ENCODE measurements at places on chromosomes 2 and 18. TPM values are rescaled to one million over a fixed set of nuclear protein-coding genes. Genes with fewer than 3 reads are reported as not detected.

DNA sequence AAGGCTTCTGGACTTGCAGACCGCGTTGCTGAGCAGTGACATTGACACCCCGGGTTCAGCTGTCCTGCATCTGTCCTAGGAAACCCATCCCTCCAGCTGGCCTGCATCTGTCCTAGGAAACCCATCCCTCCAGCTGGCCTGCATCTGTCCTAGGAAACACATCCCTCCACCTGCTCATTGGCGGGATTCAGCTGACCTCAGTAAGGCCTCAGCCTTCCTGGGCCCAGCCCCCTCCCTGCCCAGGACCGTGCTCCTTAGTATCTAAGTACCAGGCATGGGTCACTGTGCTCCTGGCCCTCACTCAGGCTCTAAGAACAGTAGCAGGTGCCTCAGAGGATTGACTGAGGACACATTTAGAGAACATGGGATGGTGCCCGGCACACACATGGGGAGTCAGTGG is 1.2 kb downstream of the MLPH start:
- H3K36me3 ChIP-seq = no peaks in the 10 kb centered on the region
- no peak overlapping the region for H3K4me3 ChIP-seq
- no peak for DNase-seq
- peaks cover 13% of the 10 kb centered on the region for H3K4me1 ChIP-seq

UPP2 gene
- not detected for total RNA-seq

SIX3 gene
- total RNA-seq = 0.19 TPM

DNA sequence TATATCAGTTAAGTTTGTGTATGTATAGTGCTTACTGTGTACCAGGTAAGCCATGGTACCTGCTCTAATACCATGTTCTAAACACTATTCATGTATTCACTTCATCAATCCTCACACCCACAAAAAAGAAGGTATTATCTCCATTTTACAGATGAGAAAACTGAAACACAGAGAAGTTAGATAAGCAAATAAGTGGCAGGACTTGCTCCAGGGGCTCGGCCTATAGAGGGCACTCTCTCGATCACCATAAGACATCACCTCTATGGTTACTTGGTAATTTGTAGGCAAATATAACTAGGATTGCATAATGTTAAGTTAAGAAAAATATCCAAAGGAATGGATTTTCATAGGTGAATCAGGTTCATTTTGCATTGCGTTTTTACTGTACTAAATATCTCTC is 118.1 kb upstream of the FN1 start:
- H3K4me1 ChIP-seq = no peaks in the 10 kb centered on the region
- H3K27ac ChIP-seq = no peak overlapping the region
- no peak overlapping the region for H3K4me3 ChIP-seq
- H3K27me3 ChIP-seq = no peaks in the 10 kb centered on the region
- no peak for DNase-seq

GRCh38 chr2:23776021-23776420 is 150.9 kb downstream of the ATAD2B start:
- H3K27me3 ChIP-seq = no peaks in the 10 kb centered on the region
- DNase-seq = no peak
- H3K36me3 ChIP-seq = no peaks in the 10 kb centered on the region
- no peaks in the 10 kb centered on the region for H3K4me1 ChIP-seq
- no peak overlapping the region for H3K4me3 ChIP-seq
- H3K27ac ChIP-seq = no peak overlapping the region

- H3K4me1 ChIP-seq = no peaks in the 10 kb centered on the region
- H3K27ac ChIP-seq = no peak overlapping the region
Observed at GRCh38 chr2:104701411-104701911, 152.5 kb upstream of the POU3F3 start.

GRCh38 chr2:232633413-232634205 is at the start of gene EFHD1:
TSS of gene EFHD1 (plus strand) at chr2:232633604. CDS start at chr2:232633705, 101 bp downstream.
- peaks cover 21% of the 10 kb centered on the region for H3K4me1 ChIP-seq
- peak; percentile 79 for DNase-seq
- H3K36me3 ChIP-seq = no peaks in the 10 kb centered on the region
- H3K4me3 ChIP-seq = peak within 1 kb of the TSS; percentile 67
- peak within 1 kb of the TSS; percentile 71 for H3K27ac ChIP-seq
- H3K27me3 ChIP-seq = no peaks in the 10 kb centered on the region

CERKL gene
- 2.1 TPM for total RNA-seq

- no peaks in the 10 kb centered on the region for H3K4me1 ChIP-seq
- DNase-seq = no peak
- H3K27me3 ChIP-seq = no peaks in the 10 kb centered on the region
- no peaks in the 10 kb centered on the region for H3K36me3 ChIP-seq
- no peak overlapping the region for H3K4me3 ChIP-seq
- H3K27ac ChIP-seq = no peak overlapping the region
Observed at GRCh38 chr18:75063615-75064512, 145.1 kb downstream of the PTGR3 start.

HOXD13 gene
- not detected for total RNA-seq

ITPRIPL1 gene
- 32.0 TPM for total RNA-seq

ZFAND2B gene
- total RNA-seq = 41.3 TPM

EMX1 gene
- 13.2 TPM for total RNA-seq

MYO5B gene
- 24.8 TPM for total RNA-seq

GRCh38 chr2:86243272-86243671 is 44.0 kb downstream of the MRPL35 start:
- peak overlapping the region; percentile 21 for H3K27ac ChIP-seq
- H3K4me1 ChIP-seq = peaks cover 24% of the 10 kb centered on the region
- DNase-seq = no peak
- no peaks in the 10 kb centered on the region for H3K36me3 ChIP-seq
- no peaks in the 10 kb centered on the region for H3K27me3 ChIP-seq

DNA sequence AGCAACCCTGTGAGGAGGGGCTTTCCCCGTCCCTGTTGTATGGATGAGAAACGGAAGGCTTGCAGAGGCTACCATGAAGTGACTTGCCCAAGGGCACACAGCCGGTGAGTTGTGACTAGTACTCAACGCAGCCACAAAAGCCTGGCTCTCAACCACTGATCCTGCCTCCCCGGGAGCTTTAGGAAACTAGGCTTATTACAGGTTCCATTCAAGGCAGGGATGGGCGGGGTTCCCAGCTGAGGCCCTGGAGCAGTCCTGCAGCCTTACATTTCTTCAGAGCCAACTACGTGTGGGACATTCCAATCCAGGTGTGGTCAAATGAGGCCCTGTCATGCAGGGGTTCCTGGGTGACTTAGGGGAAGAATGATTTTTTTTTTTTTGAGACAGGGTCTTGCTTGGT is 59.6 kb downstream of the MEX3C start:
- peak overlapping the region; percentile 32 for H3K4me3 ChIP-seq
- H3K4me1 ChIP-seq = no peaks in the 10 kb centered on the region
- DNase-seq = no peak

GRCh38 chr2:160360089-160360757 is 133.4 kb downstream of the RBMS1 start:
- H3K36me3 ChIP-seq = no peaks in the 10 kb centered on the region
- H3K4me3 ChIP-seq = no peak overlapping the region
- H3K4me1 ChIP-seq = no peaks in the 10 kb centered on the region
- no peaks in the 10 kb centered on the region for H3K27me3 ChIP-seq

GRCh38 chr18:2822213-2822921 is 24.4 kb upstream of the EMILIN2 start:
- H3K27ac ChIP-seq = no peak overlapping the region
- H3K36me3 ChIP-seq = no peaks in the 10 kb centered on the region

GRCh38 chr2:57760381-57760801 is 286.2 kb upstream of the VRK2 start:
- no peak for DNase-seq
- no peak overlapping the region for H3K27ac ChIP-seq
- no peaks in the 10 kb centered on the region for H3K36me3 ChIP-seq
- H3K4me3 ChIP-seq = peak overlapping the region; percentile 16
- peaks cover 6% of the 10 kb centered on the region for H3K4me1 ChIP-seq
- no peaks in the 10 kb centered on the region for H3K27me3 ChIP-seq

ATAD2B gene
- 23.2 TPM for total RNA-seq

RRM2 gene
- 18.1 TPM for total RNA-seq

- H3K36me3 ChIP-seq = no peaks in the 10 kb centered on the region
- no peaks in the 10 kb centered on the region for H3K27me3 ChIP-seq
- H3K27ac ChIP-seq = no peak overlapping the region
- DNase-seq = no peak
Observed at GRCh38 chr2:191299866-191300265, 54.7 kb downstream of the MYO1B start.

RGPD4 gene
- 7.1 TPM for total RNA-seq

DNA sequence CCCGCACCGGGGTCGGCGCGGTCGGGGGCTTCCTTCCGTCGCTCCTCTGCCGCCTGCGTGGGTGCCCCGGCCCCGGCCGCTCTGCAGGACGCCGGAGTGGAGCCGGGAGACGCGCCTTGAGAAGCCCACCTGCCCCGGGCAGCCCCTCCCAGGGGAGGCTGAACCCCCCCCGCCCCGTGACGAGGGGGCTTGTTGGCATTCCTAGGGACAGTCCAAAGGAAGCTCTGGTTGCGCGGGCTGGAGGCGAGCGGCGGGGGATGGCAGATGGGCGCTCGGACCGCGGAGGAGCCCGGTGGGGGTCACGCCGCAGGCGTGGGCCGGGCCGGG is 133.5 kb upstream of the MGAT5 start:
- peak overlapping the region; percentile 91 for H3K4me3 ChIP-seq
- no peaks in the 10 kb centered on the region for H3K36me3 ChIP-seq
- H3K4me1 ChIP-seq = peaks cover 10% of the 10 kb centered on the region
- H3K27me3 ChIP-seq = no peaks in the 10 kb centered on the region

- H3K4me1 ChIP-seq = peaks cover 13% of the 10 kb centered on the region
- no peak for DNase-seq
- no peaks in the 10 kb centered on the region for H3K27me3 ChIP-seq
- peak overlapping the region; percentile 94 for H3K27ac ChIP-seq
- H3K36me3 ChIP-seq = no peaks in the 10 kb centered on the region
Observed at GRCh38 chr18:36066686-36067054, 689 bp downstream of the RPRD1A start.

DNA sequence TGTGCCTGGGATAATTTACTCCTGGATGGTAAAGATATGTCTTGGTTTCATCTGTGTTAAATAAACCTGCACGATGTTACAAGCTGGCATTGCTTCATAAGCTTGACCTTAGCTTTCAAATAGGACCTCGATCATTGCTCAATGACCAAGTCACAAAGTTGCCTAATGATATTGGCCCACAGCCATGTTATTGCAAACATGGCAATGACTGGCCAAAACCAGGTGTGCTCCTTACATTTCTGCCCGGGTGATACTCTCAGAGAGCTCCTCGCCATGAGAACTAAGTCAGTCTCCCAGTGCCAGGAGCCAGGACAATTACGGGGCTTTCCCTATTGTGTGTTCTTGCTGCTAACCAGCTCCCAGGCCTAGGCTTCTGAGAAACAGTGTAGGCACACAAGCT is 72.5 kb upstream of the CYP1B1 start:
- H3K4me1 ChIP-seq = peaks cover 24% of the 10 kb centered on the region
- no peaks in the 10 kb centered on the region for H3K36me3 ChIP-seq

DNA sequence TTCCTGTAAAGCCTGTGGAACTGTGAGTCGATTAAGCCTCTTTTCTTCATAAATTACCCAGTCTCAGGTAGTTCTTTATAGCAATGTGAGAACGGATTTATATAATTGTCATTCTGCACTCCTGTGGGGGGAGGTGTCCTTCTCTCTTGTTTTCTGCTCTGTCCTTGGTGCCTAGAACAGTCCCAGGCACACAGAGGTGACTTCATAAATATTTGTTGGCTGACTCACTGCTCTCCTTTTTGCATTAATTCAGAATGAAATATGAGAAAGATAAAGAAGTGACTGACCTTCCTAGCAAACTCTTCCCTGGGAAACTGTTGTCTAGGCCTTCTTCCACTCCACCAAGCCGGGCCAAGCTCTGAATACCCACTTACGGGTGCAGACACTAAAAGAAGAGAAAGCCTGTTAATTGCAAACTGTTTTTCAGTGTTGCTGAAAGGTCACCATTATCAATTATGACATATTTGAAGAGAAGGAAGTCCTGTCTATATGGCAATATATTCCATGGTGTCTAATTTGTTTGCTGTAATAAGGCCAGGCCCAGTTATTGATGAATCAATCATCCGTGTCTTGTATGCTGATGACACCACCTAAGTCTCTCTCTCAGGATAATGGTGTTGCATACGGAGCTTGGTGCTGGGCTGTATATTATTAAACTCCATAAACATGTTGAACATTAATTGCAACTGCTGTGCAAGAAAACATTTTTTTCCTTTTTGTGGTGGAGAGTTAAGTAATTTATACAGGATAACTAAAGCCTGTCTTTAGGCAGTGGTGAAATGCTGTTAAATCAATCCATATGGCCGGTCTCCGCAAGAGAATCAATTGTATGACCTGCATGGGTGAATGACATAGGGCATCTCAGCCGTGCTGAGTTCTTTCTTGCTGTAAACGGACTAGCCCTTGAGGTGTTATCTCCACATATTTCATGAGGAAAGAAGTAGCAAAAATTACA is 567.5 kb downstream of the SLC4A3 start:
- no peaks in the 10 kb centered on the region for H3K36me3 ChIP-seq
- no peaks in the 10 kb centered on the region for H3K27me3 ChIP-seq
- DNase-seq = no peak
- no peak overlapping the region for H3K27ac ChIP-seq
- no peaks in the 10 kb centered on the region for H3K4me1 ChIP-seq
- no peak overlapping the region for H3K4me3 ChIP-seq

GRCh38 chr2:237281836-237282306 is 132.1 kb downstream of the COL6A3 start:
- H3K4me3 ChIP-seq = no peak overlapping the region
- H3K27me3 ChIP-seq = no peaks in the 10 kb centered on the region
- peaks cover 5% of the 10 kb centered on the region for H3K4me1 ChIP-seq
- no peak for DNase-seq
- no peaks in the 10 kb centered on the region for H3K36me3 ChIP-seq

- no peaks in the 10 kb centered on the region for H3K36me3 ChIP-seq
- DNase-seq = no peak
- H3K4me1 ChIP-seq = no peaks in the 10 kb centered on the region
- no peak overlapping the region for H3K27ac ChIP-seq
- no peaks in the 10 kb centered on the region for H3K27me3 ChIP-seq
- no peak overlapping the region for H3K4me3 ChIP-seq
Observed at GRCh38 chr18:61199171-61199848, 133.9 kb upstream of the CDH20 start.

GRCh38 chr2:15768615-15769014 is 171.7 kb upstream of the MYCN start:
- H3K4me1 ChIP-seq = no peaks in the 10 kb centered on the region
- H3K27me3 ChIP-seq = no peaks in the 10 kb centered on the region
- no peak for DNase-seq
- H3K36me3 ChIP-seq = no peaks in the 10 kb centered on the region
- H3K4me3 ChIP-seq = no peak overlapping the region
- no peak overlapping the region for H3K27ac ChIP-seq

GRCh38 chr18:37442477-37442876 is 123.1 kb downstream of the CELF4 start:
- no peaks in the 10 kb centered on the region for H3K36me3 ChIP-seq
- no peaks in the 10 kb centered on the region for H3K27me3 ChIP-seq
- peaks cover 4% of the 10 kb centered on the region for H3K4me1 ChIP-seq
- H3K4me3 ChIP-seq = no peak overlapping the region
- H3K27ac ChIP-seq = no peak overlapping the region

DNA sequence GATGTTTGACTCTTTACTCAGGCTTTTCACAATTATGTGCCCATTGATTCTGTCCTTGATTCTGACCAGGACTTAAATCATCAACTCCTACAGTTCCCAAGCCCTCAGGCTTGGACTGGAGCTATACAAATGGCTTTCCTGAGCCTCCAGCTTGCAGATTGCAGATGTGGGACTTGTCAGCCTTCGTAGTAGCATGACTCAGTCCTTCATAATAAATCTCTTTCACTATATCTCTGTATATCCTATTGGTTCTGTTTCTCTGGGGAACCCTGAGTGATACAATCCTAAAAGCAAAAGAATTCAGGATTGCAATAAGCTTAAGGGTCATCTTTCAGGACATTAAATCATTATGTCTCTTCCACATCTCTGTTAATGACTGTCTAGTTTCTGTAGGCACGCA is 356.6 kb downstream of the RIT2 start:
- H3K27me3 ChIP-seq = no peaks in the 10 kb centered on the region
- DNase-seq = no peak
- H3K27ac ChIP-seq = no peak overlapping the region
- H3K36me3 ChIP-seq = no peaks in the 10 kb centered on the region
- H3K4me1 ChIP-seq = no peaks in the 10 kb centered on the region

B3GNT7 gene
- total RNA-seq = 3.3 TPM

Data from testis (tissue), 5 donors.